ENCODE measurements at places on chromosomes 7 and 10. TPM values are rescaled to one million over a fixed set of nuclear protein-coding genes. Genes with fewer than 3 reads are reported as not detected.

Gene WDFY4
- 0.36 TPM for total RNA-seq

Gene ADAM12
- 361 TPM for total RNA-seq

Gene MDFIC
- 81.3 TPM for total RNA-seq

Gene KCP
- total RNA-seq = 1.1 TPM

Gene TMEM229A
- total RNA-seq = not detected

Data from osteoblast (primary cell).